ENCODE measurements at places on chromosomes 1 and 21.

- DNase-seq: peak; percentile 41
These were observed 110.2 kb downstream of the NAV1 start for GRCh38 chr1:201648907-201649721.

DNA sequence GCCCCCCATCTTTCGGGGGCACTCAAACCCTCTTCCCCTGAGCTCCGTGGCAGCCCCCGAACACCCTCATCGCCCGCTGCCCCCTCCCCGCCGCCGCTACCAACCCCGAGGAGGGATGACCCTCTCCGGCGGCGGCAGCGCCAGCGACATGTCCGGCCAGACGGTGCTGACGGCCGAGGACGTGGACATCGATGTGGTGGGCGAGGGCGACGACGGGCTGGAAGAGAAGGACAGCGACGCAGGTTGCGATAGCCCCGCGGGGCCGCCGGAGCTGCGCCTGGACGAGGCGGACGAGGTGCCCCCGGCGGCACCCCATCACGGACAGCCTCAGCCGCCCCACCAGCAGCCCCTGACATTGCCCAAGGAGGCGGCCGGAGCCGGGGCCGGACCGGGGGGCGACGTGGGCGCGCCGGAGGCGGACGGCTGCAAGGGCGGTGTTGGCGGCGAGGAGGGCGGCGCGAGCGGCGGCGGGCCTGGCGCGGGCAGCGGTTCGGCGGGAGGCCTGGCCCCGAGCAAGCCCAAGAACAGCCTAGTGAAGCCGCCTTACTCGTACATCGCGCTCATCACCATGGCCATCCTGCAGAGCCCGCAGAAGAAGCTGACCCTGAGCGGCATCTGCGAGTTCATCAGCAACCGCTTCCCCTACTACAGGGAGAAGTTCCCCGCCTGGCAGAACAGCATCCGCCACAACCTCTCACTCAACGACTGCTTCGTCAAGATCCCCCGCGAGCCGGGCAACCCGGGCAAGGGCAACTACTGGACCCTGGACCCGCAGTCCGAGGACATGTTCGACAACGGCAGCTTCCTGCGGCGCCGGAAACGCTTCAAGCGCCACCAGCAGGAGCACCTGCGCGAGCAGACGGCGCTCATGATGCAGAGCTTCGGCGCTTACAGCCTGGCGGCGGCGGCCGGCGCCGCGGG is 837 bp downstream of the FOXD3 start:
- DNase-seq: peak; percentile 26

GRCh38 chr1:233641029-233641428 is 27.1 kb downstream of the KCNK1 start:
- no peak for DNase-seq

DNA sequence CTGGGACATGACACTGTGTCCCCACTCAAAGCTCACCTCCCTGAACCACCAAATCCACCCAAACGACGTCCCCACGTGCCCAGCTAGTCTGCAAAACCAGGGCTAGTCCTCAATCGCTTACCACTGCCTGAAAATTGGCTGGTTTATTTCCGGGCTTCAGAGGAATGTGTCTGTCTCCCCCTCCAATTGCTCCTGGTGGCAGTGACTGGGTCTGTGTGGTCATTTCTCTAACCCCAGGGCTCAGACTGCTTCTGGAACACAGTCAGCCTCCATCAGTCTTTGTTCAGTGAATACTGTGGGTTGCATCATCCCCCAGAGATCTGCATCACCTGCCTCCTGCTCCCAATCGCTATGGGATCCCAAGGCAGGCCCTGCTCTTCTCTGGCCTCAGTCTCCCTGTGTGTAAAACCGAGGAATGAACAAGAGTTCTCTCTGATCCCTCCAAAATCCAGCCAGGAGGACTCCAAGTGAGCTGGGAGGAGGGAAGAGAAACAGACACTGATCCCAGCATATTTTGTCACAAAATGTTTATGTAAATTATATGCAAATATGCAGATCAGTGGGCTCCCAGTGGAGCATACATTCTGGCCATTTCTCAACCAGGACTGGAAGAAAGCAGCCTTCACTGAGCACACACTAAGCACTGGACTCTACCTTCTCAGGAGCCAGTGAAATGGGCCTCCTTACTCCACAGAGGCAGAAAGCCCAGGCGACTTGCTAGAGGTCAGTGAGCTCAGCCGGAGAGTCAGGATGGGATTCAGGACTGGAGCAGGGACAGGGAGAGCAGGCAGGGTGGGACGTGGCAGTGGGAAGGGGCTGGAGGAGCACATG is 20.9 kb downstream of the SDC3 start:
- peak; percentile 70 for DNase-seq

- DNase-seq: no peak
These were observed 411.4 kb downstream of the HLX start for GRCh38 chr1:221290669-221291068.

DNA sequence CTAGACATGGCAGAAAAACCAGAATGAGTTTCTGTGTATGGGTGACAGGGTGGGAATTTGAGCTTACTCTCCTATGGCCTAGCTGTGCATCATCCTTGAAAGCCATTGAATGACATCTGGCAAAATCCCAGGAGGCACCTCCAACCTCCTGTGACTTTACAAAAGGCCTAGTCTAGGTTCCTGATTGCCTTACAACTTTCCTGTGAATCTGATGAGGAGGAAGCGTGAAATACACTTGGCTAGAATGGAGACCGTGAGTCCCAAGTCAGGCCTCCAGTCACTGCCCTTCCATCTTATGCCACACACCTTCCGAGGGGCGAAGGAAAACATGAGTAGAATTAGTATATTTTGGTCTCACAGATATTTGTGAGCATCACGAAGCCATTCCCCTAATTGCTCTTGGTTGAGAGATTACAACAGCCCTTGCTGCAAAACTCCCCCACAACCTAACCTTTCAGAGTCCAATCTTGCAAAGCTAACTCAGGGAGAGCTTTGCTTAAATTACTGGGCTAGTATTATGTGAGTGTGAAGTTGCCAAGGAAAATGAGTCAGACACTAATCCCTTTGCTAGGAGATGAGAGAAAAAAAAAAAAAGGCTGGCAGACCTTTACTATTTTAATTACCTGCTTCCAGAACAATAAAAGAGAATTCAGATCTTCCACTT is 36.3 kb upstream of the PAXBP1 start:
- DNase-seq: peak; percentile 72

GRCh38 chr1:147769106-147769505 is 8.7 kb upstream of the GJA5 start:
- DNase-seq: no peak

Measured in AG20443 (cell line).